SK-N-DZ (cell line): ENCODE measurements at places on chromosomes 12 and 14.

- DNase-seq: no peak
Observed at GRCh38 chr12:51817027-51817953, 31.2 kb downstream of the FIGNL2 start.

GRCh38 chr14:68241862-68242487 is 422.4 kb downstream of the RAD51B start:
- DNase-seq: no peak

DNA sequence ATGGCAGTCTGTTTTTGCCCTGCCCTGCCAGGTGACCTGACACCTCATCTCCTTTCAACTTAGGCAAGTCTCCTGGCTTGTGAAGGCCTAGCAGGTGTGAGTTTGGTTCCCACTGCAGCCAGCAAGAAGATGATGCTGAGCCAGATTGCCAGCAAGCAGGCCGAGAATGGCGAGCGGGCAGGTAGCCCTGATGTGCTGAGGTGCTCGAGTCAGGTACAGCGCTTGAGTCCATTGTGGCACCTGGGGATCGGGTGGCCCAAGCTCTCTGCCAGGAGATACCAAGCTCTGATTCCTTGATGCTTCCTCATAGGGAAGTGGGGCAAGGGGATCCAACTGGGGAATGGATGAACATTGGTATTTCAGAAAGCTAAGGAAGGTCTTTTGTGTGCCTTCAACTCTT is 4.1 kb upstream of the CSAD start:
- no peak for DNase-seq

GRCh38 chr12:117590999-117591398 is 229.6 kb upstream of the NOS1 start:
- no peak for DNase-seq

DNA sequence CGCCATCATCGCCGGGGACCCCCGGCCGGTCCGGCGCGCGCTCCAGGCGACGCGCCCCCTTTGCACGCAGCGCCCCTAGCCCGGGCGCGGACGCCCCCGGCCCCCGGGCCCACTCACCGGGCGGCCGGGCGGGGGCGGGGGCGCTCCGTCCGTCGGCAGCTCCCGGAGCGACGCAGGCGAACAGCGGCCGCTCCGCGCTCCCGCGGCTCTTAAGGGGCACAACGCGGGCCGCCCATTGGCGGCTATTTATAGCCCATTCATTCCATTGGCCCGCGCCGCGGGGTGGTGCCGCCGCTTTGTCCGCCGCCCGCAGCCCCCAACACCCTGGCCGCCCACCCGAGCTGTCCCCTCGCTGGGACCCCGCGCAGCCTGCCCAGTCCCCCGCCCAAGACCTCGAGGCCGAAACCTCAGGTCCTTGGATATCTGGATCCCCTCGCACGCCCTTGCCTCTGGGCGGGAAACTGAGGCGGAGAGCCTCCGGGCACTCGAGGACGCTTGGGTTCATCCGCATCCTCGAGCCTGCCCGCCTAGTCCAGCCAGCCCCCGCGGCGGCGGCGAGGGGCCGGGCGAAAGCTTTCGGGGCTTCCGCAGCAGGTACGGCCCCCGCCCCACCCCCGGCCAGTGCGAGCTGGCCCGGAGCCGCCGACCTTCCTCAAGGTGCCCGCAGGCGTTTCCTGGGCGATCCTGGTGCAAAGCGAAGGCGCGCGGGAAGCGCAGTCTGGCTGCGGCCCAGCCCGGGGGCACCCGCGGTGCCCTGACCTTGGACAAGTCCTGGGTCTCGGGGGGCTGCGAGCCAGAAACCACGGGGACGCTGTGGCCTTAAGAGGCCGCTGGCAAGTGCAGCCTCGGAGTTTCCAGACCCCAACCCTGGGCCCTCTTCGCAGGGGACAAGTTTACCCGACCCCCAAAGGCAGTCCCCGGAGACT is at the start of gene CKB:
Gene CKB, minus strand, starts transcription at position 182 of the 926 bp plus-strand sequence. CDS start 337 bp downstream, outside the sequence.
- peak; percentile 76 for DNase-seq

DNA sequence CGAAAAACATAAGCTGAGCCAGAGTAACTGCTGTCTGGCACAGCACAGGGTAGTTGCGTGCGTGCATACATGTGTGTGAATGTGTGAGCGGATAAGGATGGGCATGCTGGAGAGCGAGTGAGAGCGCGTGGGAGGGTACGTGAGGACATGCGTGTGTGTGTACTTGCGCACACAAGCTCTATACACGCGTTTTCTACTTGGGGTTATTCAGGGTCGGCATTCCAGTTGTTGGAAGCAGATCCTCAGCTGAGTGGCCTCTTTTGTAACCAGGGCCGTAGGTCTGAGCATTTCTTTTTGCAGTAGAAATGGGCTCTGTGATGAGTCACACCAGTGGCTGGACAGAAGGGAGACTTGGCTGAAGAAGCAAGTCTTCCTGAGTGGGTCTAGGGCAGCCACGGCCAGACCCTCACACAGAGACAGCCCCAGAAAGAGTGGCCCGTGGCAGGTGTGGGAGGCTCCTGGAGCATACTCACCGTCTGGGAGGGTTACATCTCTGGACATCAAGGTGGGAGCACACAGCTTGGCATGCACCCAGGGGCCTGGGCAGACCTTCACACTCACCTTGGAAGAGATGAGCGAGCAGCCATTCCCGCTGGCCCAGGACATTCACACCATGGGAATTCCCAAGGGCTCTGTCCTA is 78.0 kb downstream of the LRRC74A start:
- no peak for DNase-seq

DNA sequence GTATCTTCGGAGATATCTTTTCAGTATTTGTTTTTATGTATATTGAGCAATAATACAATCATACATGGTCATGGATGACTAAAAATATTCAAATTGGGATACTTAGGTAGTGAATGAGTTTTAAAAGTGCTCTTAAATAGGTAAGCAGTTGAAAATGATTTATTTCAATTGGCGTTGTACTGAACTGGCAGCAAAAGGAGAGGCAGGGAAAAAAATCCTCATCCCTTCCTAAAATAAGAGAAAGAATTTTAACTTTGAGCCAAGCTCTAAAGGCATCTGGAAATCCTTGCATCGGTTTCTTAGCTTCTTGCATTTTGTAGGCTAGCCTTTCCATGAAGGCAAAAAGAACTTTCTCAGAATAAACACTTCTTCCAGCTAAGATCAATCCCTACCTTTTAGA is 125.2 kb downstream of the MGST1 start:
- DNase-seq: no peak

GRCh38 chr12:96501133-96501761 is 11.9 kb downstream of the CFAP54 start:
- DNase-seq: no peak

DNA sequence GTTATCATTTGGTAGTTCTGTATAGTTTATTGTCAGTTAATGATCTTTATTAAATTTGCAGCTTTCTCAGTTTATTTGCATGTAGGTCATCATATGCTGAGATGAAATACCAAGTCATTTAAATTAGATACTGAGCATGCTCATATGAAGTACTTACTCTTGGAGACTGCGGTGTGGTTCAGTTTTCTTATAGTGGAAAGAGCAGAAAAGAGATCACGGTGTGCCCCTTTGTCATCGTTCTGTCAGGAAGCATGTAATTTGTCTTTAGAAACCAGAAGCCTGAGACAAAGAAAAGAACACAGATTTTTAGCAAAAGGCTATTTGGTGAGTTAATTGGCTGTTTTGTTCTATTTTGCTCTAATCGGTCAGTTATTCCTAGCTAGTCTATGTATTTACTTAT is 75.6 kb downstream of the PLEKHA5 start:
- DNase-seq: no peak

DNA sequence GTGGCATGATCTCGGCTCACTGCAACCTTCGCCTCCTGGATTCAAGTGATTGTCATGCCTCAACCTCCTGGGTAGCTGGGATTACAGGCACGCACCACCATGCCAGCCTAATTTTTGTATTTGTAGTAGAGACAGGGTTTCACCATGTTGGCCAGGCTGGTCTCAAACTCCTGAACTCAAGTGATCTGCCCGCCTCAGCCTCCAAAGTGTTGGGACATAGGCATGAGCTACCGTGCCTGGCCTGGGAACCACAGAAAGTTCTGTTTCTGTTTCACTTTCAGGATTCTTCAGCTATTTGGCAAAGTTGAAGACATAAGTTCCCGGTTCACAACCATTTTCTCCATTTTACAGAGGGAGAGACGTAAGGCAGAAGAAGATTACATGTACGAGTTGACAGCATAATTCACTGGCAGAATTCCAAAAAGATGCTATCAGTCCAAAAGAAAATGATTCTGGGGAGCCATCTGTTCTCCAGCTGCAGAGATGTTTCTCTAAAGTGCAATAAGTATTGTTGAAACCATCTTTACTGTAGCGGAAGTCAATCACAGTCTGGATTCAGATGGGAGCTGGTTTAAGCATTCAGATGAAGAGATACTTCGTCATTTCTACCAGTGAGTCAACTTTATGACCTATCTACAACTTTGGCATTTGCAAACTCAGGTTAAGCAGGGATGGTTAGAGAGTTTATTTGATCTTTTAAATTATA is 8.1 kb upstream of the RNF34 start:
- peak; percentile 99 for DNase-seq

GRCh38 chr14:77302926-77303325 is 17.8 kb downstream of the POMT2 start:
- no peak for DNase-seq
